Stimulated activated CD8-positive, alpha-beta memory T cell treated with anti-CD3 and anti-CD28 coated beads, Interleukin-4, amount 100 ng/mL, for 48 hours (primary cell): ENCODE measurements at places on chromosomes 6 and 20.
A peak's percentile ranks its signal among the peaks of the same experiment; 100 is the strongest.

GRCh38 chr6:21588481-21589351 is 4.8 kb upstream of the SOX4 start:
- DNase-seq: peak; percentile 54

DNA sequence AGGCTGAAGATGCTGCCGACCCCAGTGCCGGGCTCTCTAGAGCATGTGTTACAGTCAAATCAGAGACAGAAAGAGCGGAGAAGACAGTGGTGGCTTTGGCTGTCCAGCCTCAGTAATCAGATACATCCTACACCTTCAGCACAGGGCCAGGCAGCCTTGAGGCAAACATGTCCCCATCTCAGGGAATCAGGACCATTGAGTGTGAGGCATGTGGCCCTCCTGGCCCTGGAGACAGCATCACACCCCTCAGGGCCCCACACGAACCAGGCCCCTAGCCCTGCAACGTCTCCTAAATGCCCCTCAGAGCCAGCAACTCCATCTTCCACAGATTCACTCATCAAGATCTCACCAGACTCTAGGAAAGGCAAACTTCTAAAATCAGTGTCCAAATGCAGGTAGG is 24.5 kb downstream of the PXDC1 start:
- DNase-seq: no peak

DNA sequence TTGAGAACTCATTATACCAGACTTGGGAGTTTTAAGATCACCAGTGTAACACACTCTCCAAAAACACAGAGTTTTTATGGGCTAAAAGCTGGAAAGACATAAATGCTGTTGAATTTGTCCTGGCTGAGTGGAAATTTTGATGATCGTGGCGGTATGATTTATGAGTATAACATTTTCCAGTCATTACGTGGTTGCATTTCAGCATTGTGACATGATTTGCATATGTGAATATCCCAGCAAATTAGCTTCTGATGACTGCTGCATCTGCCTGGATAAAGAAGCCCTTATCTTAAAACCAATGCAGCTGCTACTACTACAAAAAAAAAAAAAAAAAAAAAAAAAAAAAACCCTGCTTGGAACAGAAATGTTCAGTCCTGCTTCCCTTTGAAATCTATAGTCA is 850.9 kb downstream of the TFAP2A start:
- DNase-seq: no peak

DNA sequence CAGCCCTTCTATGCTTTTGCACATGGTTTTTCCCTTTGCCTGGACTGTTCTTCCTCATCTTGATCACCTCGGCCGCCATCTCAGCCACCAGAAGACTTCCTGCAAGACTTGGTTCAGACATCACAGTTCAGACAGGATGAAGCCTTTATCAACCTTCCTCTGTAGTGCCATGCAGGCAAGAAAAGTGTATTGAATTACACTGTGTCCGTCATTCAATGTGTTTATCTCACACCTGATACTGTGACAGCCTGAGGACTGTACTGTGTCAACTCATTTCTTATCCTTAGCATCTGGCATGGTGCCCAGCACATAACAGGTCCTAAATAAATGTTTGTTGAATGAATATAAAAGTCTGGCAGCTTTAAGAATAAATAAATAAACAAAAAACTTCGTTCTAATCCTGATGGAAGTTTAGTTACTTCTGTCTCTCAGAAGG is 133.3 kb upstream of the MAN1A1 start:
- no peak for DNase-seq

GRCh38 chr6:6711031-6711785 is 122.7 kb downstream of the LY86 start:
- no peak for DNase-seq

GRCh38 chr6:129140526-129140925 is 257.6 kb downstream of the LAMA2 start:
- DNase-seq: no peak

DNA sequence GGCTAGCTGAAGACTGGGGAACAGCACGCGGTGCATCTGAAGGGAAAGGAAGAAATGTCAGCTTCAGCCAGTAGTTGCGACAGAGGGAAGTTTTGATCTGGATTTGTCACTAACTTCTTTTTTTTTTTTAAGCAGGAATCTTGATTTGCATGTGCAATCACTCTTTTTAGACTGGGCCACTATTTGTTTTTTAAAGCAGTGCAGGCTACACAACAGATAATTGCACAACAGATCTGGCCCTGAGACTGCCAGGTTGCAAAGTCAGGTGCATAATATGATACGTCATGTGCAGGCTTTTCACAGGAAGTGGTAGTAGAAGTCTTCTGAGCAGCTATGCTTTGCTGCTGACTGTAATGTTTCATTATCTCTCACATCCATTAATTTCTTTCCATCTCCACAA is 13.5 kb downstream of the PFDN4 start:
- DNase-seq: no peak
